Tibial nerve (tissue), 4 donors: ENCODE measurements at places on chromosomes 3 and 15. TPM values are rescaled to one million over a fixed set of nuclear protein-coding genes. Genes with fewer than 3 reads are reported as not detected.

CTXN2 gene
- total RNA-seq = not detected

CCR8 gene
- total RNA-seq = not detected

- DNase-seq = no peak
- peaks cover 17% of the 10 kb centered on the region for H3K4me1 ChIP-seq
- no peak overlapping the region for H3K4me3 ChIP-seq
- H3K36me3 ChIP-seq = no peaks in the 10 kb centered on the region
- H3K27ac ChIP-seq = no peak overlapping the region
- H3K27me3 ChIP-seq = no peaks in the 10 kb centered on the region
Observed at GRCh38 chr3:46908986-46909534, 31.5 kb downstream of the PTH1R start.

- no peak overlapping the region for H3K27ac ChIP-seq
- DNase-seq = no peak
- no peaks in the 10 kb centered on the region for H3K36me3 ChIP-seq
Observed at GRCh38 chr3:77686560-77686959, 646.7 kb downstream of the ROBO2 start.

GRCh38 chr3:111571907-111572460 lies 23.2 kb downstream of the ZBED2 start:
- no peak overlapping the region for H3K27ac ChIP-seq
- H3K36me3 ChIP-seq = no peaks in the 10 kb centered on the region
- DNase-seq = no peak
- H3K27me3 ChIP-seq = no peaks in the 10 kb centered on the region
- H3K4me3 ChIP-seq = no peak overlapping the region

AADACL2 gene
- total RNA-seq = 0.21 TPM

- no peak overlapping the region for H3K4me3 ChIP-seq
- H3K36me3 ChIP-seq = no peaks in the 10 kb centered on the region
- H3K4me1 ChIP-seq = no peaks in the 10 kb centered on the region
- no peak overlapping the region for H3K27ac ChIP-seq
- H3K27me3 ChIP-seq = no peaks in the 10 kb centered on the region
Observed at GRCh38 chr3:4906107-4906621, 73.1 kb upstream of the BHLHE40 start.

- DNase-seq = no peak
- no peaks in the 10 kb centered on the region for H3K36me3 ChIP-seq
- no peak overlapping the region for H3K4me3 ChIP-seq
- no peak overlapping the region for H3K27ac ChIP-seq
Observed at GRCh38 chr3:133362539-133362938, 37.3 kb upstream of the BFSP2 start.

TM2D3 gene
- total RNA-seq = 40.2 TPM

SYNPR gene
- total RNA-seq = not detected

DNA sequence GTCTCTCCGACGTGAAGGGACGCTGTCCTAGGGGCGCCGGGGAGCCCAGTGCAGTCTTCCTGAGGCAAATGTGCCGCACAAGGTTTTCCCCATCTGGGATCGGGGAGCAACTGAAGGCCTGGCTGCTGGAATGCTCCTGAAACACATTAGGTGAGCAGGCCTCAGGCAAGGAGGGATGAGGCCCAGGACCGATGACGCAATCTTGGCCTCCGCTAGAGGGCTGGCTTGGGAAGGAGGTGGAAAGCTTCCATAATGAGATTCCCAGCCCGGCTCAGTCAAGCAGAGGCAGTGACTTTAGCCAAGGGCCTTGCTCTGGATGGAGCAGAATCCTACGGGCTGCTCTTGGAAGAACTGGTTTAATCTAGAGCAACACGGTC lies 50.8 kb downstream of the CPN2 start:
- no peaks in the 10 kb centered on the region for H3K27me3 ChIP-seq
- H3K4me3 ChIP-seq = no peak overlapping the region
- H3K4me1 ChIP-seq = peaks cover 30% of the 10 kb centered on the region
- H3K27ac ChIP-seq = peak overlapping the region; percentile 70
- DNase-seq = peak; percentile 75

DNA sequence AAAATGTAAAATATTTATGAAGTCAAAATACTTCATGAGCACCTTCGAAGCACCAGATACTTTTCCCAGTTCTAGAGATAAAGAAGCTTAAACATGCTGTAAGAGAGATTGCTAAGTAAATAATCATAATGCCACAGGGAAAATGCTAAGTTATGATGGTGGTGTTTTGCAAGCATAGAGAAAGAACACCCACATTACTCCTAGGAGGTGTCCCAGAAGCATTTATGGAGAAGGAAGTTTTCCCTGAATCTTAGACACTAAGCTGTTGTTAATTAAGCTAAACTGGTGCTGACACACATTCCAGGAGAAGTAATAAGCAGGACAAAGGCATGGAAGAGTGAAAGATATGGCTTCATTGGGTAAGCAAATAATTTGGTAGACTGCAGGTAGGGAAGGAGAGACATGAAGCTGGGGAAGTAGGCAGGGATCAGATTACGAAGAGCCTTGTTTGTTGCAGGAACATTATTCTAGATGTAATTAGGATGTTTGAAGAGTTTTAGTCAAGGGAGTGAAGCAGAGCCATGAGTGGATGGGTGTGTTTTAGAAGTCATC lies 40.4 kb upstream of the CHMP2B start:
- no peak overlapping the region for H3K27ac ChIP-seq
- no peaks in the 10 kb centered on the region for H3K36me3 ChIP-seq
- no peaks in the 10 kb centered on the region for H3K4me1 ChIP-seq
- H3K27me3 ChIP-seq = no peaks in the 10 kb centered on the region
- no peak overlapping the region for H3K4me3 ChIP-seq
- no peak for DNase-seq

DNA sequence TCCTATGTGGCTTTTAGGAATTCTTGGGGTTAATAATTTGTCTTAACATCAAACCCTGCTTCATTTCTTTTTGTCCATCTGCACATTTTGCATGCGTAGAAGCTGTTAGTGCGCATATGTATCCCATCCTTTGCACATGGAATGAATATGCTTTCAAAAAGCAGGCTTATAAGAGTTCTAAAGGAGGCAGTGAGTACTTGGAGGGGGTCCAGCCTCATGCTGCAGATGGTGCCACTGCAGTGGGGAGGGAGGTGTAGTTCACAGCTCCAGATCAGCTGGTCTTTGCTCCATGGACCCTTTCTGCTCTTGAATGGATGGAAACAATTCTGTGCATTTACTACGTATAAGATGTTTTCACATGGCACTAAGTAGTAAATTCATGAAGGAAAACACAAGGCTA lies 20.7 kb upstream of the SSR3 start:
- H3K27me3 ChIP-seq = no peaks in the 10 kb centered on the region
- H3K27ac ChIP-seq = no peak overlapping the region
- DNase-seq = no peak
- H3K36me3 ChIP-seq = no peaks in the 10 kb centered on the region
- no peak overlapping the region for H3K4me3 ChIP-seq

GRCh38 chr15:47618241-47618640 lies 99.1 kb upstream of the SEMA6D start:
- H3K4me1 ChIP-seq = no peaks in the 10 kb centered on the region
- H3K4me3 ChIP-seq = no peak overlapping the region
- no peaks in the 10 kb centered on the region for H3K36me3 ChIP-seq
- H3K27me3 ChIP-seq = no peaks in the 10 kb centered on the region
